ENCODE measurements at places on chromosomes 1 and 21.

DNA sequence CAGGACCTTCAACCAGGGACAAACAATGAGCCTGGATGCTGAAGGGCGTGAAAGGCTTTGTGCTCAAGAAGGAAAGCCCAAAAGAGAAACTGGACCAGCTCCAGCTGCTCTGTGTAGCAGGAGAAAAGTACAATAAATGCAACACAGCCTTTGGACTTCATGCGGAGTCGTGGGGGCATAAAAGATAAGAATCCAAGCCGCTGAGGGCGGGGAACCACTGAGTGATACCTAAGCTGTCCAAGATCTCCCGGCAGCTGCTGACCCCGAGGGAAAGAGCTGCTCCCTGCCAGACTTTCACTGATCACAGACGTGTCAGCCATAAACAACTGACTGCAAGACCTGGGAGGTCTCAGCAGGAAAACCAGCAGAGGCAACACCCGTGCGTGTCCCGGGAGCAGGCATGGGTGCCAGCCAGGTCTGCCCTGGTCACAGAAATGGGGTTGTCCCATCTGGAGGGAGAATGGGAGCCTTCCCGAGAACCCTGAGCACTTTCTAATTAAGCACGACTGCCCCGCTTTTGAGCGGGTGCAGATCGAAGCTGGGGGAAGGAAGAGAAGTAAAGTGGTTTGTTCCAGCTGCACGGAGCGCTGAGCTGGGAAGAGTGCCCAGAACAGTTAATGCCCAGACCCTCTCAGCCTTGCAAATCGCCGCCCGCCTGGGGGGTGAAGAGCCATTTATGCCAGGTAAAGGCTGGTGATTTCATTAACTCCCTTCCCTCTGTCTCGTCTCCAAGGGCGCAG is 68.3 kb upstream of the TARDBP start:
- no peak for DNase-seq

DNA sequence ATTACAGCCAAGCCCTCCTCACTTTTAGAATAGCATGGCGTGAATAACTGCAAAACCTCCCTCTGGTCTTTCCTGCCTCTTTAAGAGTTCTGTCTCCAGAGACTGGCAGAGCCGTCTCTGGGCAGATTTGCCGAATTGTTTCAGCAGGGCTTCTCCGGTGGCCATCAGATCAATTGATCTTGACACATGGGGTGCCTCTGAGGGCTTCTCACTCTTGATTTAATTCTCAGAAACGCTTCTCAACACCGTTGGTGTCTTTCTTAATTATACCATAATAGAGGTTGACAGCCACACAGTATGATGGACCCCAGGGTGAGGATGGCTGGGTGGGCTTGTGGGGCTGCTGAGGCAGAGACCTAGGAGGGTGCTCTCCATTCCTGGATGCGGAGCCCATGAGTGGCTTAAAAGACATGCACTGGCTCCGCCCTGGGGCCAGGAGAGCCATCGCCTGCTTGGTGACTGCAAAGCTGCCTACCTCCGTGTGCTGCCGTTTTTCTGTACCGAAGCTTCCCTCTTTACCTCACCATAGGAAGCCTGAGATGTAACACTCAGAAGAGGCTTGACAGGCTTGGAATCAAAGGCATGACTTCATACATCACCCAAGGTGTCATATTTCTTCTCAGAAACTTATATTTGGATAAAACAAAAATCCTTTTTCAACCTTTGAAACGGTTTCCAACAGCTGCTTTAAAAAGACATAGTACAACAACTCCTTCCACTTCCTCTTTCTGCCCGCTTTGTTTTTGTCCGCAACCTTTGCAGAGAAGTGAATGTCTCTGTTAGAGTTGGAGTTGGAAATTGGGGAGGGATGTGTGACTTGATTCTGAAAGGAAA is 82.9 kb downstream of the GALNT2 start:
- no peak for DNase-seq

DNA sequence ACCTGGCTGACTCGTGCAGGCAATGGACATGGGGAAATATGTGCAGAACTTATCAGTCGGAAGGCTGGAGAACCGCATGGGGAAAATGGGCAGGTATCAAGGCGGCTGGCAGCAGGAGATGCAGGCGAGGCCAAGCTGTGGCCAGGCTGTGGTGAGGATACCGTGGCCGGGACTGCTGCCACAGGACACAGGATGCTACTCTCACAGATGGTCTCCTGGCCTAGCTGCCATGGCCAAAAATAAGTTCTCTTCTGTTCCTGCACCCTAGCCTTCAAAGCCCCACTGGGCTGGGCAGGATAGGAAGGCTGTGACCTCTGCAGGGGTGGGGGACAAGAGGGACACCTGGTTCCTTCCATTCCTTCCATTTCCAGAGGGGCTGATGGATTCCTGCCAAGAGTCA is 26.4 kb downstream of the TEX35 start:
- DNase-seq = no peak

- no peak for DNase-seq
Observed at GRCh38 chr1:65056866-65057265, 90.5 kb upstream of the JAK1 start.

GRCh38 chr1:30936541-30937171 is 28.1 kb upstream of the SDC3 start:
- DNase-seq = no peak

- no peak for DNase-seq
Observed at GRCh38 chr1:30641572-30642353, 81.6 kb downstream of the MATN1 start.

DNA sequence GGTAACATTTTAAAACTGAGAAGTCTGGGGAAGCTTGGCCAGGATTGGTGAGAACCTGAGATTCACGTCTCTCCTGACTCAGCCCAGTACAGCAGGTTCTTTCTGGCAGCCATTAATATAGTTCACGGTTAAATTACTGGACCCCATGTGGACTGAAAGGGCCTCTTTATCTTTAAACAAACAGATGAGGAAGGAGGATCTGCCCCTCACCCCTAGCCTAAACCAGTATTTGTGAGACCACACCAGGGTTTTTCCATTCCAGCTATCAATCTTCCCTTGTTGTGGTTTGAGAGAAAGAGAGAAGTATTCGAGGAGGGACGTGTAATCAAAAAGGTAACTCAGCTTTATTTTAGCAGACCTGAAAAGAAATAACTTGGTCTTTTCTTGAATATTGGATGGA is 137.1 kb downstream of the PROX1 start:
- no peak for DNase-seq

- no peak for DNase-seq
Observed at GRCh38 chr21:45290948-45291612, 3.4 kb upstream of the POFUT2 start.

DNA sequence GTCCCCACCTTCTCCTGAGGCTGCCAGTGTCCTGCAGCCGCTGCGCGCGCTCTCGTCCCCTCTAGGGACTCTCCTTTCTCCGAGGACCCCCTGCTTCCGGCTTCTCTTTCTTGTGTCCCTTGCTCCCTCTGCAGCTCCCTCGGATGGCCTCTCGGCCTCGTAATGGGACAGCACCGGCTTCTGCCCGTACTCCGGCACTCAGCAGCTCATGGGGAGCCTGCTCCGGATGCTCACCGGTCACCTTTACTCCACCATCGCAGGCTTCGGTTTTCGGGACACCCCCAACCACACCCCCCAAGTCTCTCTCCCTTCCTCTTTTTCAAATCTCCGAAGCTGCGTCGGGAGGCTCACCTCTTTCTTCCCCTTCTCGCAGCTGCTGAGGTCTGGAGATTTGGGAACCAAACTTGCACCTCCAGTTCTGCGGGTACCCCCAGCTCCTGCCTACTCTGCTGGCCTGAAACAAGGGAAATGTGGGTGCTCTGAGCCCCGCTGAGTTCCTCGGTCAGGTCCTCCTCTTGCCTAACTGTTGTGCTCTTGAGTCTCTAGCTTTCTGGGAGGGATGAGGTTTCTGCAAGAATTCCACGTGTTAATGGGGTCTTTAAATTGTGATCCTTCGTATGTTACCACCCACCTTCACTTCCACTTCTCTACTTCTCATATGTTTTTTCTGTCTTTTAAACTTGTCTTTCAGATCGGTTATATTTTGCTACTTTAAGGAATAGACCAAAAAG is 930 bp downstream of the CDC14A start:
- DNase-seq = peak; percentile 12

DNA sequence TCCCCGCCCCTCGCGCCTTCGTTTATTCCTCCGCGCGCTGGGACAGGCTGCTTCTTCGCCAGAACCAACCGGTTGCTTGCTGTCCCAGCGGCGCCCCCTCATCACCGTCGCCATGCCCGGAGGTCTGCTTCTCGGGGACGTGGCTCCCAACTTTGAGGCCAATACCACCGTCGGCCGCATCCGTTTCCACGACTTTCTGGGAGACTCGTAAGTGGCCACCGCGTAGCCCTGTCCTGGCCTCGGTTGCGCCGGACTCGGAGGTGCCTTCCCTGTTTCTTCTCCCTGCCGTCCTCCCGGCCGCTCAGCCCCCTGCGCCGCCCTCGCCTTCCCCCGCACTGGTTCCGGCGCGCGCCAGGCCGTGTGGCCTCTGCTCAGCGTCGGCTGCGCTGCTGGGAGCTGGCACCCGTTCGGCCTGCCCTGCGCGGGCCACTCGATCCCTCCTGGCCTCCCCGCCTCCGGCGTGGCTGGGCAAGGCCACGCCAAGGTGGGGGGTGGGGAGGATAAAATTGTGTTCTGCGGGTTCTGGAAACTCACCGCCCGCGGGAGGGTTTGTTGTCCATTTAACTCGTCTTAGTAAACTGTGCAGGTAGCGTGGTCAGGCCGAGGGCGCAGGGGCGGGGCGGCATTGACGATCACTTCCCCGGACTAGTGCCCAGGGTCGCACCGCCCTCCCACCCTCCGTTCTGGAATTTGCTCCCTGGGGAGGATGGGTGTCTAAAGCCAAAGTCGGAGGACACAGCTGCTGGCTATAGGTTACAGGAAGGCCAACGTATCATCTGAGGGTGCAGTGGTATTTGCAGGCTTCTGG is at the start of gene PRDX6:
PRDX6 (plus strand) TSS at position 50 of the 808 bp plus-strand sequence; CDS start at position 113, 63 bp downstream.
- DNase-seq = peak; percentile 71

GRCh38 chr1:99177465-99177864 is 86.8 kb upstream of the PLPPR4 start:
- DNase-seq = no peak

- DNase-seq = no peak
Observed at GRCh38 chr1:91637539-91637994, 136.9 kb downstream of the CDC7 start.

GRCh38 chr1:152901631-152902030 is 6.7 kb upstream of the IVL start:
- no peak for DNase-seq

DNA sequence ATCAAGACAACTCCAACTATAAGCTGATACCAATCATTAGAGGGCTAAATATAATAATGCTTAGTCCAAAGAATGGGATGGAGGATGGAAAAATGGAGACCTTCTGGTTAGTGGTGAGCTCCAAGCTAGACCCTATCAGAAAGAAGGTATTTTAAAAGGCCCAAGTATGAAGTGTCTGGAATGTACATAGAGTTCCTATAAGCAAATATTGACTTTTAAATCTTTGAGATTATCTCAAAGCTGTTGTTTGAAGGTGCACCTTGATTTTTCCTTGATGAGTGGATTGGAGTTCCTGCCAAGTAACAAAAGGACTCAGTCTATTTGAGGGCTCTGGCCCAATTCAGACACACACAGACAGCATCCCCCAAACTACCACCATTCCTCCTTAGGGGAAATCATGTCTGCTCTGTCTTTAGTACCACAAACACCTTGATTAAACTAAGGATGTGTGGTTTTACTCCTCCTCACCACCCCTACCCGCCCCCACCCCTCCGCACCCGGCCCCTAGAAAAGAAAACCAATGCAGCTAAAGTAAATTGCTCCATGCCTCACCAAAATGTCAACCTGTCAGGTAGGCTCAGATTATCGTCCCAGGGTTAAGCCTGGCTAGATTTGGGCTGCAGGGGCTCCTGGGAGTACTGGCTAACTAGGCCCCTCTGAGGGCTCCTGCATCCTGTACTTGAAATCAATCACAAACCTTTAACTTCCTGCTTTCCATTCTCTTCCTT is 59.4 kb downstream of the CDC7 start:
- DNase-seq = no peak

GRCh38 chr21:32312976-32313375 is 14.3 kb downstream of the MRAP start:
- no peak for DNase-seq

DNA sequence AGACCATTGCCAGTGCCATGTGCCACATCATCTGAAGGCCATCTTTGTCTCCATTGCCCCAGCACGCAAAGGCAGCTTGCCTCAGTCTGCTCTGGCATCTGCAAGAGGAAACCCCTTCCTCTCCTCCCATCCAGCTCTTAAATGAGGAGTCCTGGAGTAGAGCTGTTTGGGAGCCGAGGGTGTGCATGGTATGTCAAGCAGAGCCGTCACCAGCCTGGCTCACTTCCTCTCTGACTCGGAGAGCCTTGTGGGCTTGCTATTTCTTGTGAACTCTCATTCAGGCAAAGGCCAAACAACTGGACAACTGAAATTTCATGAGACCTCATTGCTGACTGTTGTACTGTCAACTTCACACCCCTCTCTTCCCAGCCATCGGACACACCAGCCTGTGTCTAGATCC is 143.9 kb downstream of the SIPA1L2 start:
- DNase-seq = no peak

GRCh38 chr21:46067505-46068201 is 30.3 kb upstream of the COL6A2 start:
- no peak for DNase-seq

DNA sequence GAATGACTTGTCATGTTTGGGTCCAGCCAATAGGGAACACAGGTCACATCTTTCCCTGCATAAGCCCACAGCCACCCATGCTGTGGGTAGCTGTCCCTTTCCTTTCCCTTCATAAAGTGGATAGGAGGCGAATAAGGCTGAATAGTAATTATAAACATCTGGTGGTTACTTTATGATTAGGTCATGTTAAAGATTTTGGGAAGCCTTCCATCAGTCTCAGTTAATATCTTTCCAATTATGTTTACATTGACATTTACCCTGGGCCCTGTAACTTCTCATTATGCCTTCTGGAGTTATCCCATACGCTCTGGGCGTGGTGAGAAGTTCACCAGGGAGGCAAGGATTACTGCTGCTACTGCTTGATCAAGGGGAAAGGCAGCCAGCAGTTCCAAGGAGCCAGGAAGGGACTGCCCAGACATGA is 197.2 kb downstream of the HLX start:
- no peak for DNase-seq

DNA sequence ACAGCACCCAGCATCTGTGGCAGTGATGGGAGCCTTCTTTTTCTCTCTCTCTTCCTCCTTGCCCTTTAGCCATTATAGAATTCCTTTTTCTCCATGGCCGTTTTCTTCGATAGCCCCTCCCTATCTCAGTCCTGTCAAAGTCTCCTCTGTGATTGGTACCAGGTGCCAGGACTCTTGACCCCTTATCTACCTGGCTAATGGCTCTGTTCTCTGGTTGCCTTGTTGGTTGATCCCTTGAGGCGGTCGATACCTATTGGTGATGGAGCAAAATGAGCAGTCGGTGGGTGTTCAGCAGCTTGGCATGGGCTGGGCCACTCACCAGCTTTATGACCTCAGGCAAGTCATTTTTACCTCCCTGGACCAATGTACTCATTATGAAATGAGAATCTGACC is 2.0 kb downstream of the ATF3 start:
- no peak for DNase-seq

DNA sequence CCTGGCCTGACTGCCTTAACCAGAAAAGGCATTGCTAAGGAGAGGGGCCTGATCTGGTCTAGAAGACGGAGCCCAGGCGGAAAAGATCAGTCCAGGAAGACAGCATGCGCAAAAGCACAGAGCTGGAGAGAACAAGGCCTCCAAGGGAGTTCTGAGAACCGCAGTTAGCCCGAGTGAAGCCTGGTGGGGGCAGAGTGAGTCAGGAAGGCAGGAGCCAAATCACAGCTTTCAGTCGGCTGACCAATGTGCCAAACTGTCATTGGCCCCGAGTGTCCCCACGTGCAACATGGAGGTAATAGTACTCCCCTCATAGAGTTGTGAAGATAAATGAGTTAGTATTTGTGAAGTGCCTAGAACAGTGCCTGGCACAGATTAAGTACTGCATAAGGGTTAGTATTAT is 1.2 kb upstream of the TSPAN2 start:
- DNase-seq = no peak

GRCh38 chr1:169113613-169114119 is 7.2 kb downstream of the ATP1B1 start:
- no peak for DNase-seq

Measured in stimulated activated CD4-positive, alpha-beta T cell treated with anti-CD3 and anti-CD28 coated beads, Interleukin-1b, Interleukin-23, amount 100 ng/mL, for 4 hours (primary cell).